Fibroblast of upper back skin (primary cell): ENCODE measurements at places on chromosomes 4 and X.
A peak's percentile ranks its signal among the peaks of the same experiment; 100 is the strongest.

GRCh38 chr4:156137679-156138473 lies 184.2 kb upstream of the CTSO start:
- no peak for DNase-seq

DNA sequence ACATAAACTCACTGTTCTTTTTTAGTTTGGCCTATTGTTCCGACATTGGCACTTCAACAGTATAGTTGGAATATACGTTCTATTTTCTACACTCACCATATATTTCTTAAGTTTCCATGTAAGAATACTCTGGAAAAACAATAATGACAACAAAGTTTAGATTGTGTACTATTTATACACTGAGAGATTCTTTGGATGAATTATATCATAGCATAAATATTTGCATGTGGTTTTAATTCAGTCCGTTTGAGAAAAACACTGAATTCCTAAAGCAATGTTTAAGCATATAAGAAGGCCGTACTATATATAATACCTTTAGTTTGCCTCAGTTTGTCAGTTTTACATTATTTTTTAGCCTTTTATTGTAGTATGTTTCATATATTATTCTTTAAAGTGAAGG lies 82.4 kb downstream of the RAP1GDS1 start:
- peak; percentile 11 for DNase-seq

GRCh38 chrX:15646031-15646430 lies 18.6 kb downstream of the CLTRN start:
- no peak for DNase-seq

DNA sequence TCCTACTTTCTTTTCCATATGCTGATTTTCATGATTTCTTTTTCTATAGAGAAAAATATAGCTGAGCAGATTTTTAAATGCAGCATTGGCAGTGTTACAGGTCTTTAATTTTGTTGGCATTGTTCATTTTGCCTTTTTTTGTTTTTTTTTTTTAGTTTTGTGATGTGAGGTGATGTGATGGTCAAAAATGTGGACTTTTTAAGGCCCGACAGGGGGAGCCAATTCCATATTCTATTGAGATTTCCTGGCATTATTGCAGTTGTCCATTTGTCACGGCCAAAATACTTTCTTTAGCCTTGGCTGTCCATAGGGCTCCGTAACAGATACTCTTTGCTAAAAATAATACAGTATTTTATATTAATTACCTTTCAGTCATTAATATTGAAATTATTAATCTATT lies 47.8 kb downstream of the SLIT2 start:
- DNase-seq = peak; percentile 39

- DNase-seq = peak; percentile 45
These were observed 46.4 kb upstream of the VEGFD start for GRCh38 chrX:15430584-15430983.

GRCh38 chr4:25991340-25991739 lies 77.3 kb downstream of the SMIM20 start:
- no peak for DNase-seq

DNA sequence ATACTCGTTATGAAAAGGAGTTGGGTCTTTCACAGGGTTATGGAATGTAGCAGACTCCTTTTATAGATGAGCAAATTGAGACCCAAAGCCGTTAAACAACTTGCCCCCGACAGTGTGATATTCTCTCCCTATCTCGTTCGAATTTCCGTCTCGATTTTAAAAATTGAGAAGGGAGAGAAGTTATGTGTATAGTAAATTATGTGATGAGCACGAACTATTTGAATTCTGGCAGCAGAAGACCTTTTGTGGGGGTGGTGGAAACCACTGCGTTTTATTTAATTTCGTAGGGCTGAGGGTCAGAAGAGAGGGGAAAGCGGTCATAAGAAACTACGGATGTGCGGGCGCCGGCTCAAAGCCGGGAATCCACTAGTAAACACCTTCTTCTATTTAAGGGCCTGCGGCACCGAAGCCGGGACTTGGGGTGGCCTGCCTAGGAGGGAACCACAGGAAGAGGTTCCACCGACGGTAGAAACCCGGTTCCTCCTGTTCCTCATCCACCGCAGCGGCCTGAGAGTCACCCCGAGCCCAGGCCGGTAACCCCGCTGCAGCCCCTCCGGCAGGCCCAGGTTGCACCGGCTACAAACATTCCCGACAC lies 1.5 kb upstream of the DDX3X start:
- no peak for DNase-seq

- DNase-seq = no peak
These were observed 25.2 kb downstream of the NAT8L start for GRCh38 chr4:2084316-2084715.

DNA sequence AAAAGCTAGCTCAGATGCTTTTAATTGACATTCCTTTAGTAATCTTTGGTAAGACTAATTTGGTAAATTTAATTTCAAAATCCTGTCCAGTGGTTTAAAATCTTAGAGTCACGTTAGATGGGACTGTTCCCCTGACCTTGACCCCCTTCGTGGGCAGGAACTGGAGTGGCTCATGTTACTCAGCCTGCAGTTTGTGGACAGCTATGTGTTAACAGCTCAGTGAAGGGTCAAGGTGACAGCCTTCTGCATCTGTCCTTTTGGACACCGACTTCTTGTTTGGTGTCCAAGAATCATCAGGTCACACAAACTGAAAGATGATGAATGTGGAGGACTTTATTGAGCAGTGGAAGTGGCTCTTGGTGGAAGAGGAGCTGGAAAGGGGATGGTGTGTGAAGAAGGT lies 2.9 kb downstream of the ARSF start:
- DNase-seq = no peak

DNA sequence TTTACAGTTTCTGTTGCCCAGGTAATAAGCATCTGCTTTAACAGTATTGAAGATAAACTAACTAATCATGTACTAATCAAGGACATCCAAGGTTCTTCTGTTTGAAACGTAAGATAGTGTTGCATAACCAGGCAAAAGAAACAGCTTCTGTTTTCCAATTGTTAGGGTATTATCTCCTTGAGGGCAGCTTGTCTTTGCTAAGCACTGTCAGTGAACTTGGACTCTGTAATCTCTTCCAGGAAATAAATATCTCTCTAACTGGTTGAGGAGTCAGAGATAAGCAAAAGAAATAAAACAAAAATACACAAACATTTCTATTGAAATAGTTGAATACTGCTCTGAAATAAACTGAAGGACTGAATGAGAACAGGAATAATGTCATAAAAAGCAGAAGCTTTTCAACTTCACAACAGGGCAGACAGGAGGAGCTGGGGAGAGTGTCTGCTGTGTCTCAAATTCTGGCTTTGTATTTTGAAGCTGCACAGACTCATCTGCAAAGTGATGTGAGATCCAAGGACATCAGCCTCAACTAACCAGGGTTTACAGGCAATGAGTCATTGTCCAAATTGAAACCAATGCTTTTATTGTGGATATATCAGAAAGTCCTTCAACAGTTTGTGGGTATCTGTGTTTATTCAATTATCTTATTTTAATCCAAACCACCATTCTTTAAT lies 1253.0 kb upstream of the PCDH7 start:
- DNase-seq = no peak

DNA sequence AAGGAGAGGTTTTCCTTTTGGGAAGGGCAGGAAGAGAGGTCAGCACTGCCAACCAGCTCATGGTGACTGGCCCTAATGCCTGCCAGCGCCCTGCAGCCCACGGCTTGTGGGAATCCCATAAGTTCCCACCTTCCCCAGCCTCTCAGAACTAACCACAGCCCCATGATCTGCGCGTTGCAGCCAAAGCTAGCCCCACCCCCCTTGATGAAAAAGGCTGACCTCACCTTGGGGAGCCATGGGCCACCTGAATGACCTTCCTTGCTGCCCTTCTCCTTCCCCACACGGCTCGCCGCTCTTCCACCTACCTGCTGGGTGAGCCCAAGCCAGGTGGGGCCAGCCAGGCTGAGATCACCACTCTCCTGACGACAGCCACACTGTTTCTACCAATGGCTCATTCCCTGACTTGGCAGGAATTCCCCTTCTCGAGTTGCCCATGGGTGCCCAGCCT lies 3.9 kb upstream of the ELF4 start:
- no peak for DNase-seq
